ENCODE measurements at places on chromosomes 3 and 15.
A peak's percentile ranks its signal among the peaks of the same experiment; 100 is the strongest.

GRCh38 chr15:74179101-74179841 is 5.8 kb downstream of the ISLR start:
- DNase-seq, result peak; percentile 74

DNA sequence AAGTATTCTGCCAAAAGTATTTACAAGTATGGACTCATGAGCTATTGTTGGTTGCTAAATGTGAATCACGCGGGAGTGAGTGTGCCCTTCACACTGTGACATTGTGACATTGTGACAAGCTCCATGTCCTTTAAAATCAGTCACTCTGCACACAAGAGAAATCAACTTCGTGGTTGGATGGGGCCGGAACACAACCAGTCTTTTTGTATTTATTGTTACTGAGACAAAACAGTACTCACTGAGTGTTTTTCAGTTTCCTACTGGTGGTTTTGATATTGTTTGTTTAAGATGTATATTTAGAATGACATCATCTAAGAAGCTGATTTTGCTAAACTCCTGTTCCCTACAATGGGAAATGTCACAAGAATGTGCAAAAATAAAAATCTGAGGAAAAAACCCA is 30.3 kb downstream of the SYNM start:
- DNase-seq, result no peak

DNA sequence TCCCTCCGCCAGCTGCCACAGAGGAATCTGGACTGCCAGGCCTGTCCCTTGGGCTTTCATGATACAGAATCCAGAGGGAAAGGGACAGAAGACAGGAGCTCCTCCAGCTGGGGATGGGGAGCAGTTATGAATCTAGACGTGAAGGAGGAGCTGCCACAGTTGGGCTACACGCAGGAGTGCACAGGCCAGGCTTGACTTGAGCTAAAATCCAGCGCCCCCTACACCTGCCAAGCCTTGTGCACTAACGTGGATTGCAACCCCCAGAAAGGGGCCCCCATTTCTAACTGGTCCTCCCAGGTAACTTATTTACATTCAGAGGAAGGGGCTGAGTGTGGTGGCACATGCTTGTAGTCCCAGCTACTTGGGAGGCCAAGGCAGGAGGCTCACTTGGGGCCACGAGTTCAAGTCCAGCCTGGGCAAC is 14.3 kb downstream of the KLHL6 start:
- no peak for DNase-seq

DNA sequence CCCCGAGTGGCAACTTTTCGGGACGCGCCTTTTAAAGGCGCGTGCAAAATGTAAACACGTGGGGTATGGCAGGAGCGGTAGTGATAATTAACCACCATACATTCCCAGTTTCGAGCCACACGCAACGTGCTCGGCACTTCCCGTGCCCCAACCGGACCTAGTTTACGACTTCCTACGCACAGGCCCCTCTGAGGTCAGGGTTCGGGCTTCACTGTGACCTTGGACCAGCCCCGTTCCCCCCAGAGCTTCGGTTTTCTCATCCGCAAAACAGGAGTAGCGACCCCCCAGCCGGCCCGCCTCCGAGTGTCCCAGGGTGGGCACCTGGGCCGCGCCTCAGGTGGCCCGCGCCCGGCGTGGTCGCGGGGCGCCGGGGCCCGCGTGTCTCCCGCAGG is 451 bp downstream of the CHCHD4 start:
- peak; percentile 53 for DNase-seq

GRCh38 chr3:45792516-45793172 is 3.7 kb downstream of the SLC6A20 start:
- DNase-seq, result no peak

- DNase-seq, result no peak
Measured at GRCh38 chr15:64111679-64112050, 15.9 kb downstream of the SNX1 start.

DNA sequence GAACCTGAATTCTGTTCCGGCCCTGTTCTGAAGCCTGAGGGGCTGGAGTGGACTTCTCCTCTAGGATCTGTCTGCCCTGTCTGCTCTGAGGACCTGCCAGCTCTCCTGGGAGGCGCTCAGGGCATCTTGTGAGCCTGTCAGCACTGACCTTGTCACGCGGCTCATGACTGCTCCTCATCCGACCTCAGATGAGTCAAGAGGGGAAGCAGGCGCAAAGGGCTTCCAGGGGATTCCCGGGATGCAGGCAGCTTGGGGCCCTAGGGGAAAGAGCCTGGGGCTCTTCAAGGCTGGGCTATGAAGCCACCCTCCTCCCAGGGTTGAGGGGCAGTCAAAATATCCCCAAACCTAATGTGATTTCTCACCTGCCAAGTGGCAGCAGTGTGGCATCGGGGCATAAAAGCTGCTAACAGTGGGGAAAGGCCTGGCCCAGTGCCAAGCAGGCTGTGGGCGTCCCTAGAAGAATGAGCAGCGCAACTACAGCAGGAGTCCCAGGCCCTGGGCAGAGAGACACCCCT is 27.6 kb upstream of the ANKDD1A start:
- peak; percentile 86 for DNase-seq

GRCh38 chr15:52361975-52362494 is 66.4 kb upstream of the MYO5C start:
- no peak for DNase-seq
